ENCODE measurements at places on chromosomes 1 and 21.

DNA sequence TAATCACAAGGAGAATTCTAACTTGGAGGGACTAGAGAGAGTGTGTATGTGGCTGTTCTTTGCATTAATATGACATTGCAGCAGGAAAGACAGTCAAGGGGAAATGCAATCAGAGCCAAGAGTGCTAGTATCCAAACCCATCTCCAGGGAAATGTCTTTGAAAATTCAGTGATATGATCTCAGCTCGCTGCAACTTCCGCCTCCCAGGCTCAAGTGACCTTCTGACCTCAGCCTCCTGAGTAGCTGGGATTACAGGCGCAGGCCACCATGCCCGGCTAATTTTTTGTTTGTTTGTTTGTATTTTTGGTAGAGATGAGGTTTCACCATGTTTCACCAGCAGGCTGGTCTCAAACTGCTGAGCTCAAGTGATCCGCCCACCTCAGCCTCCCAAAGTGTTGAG, 16.3 kb downstream of the VASH2 start:
- no peak for DNase-seq

DNA sequence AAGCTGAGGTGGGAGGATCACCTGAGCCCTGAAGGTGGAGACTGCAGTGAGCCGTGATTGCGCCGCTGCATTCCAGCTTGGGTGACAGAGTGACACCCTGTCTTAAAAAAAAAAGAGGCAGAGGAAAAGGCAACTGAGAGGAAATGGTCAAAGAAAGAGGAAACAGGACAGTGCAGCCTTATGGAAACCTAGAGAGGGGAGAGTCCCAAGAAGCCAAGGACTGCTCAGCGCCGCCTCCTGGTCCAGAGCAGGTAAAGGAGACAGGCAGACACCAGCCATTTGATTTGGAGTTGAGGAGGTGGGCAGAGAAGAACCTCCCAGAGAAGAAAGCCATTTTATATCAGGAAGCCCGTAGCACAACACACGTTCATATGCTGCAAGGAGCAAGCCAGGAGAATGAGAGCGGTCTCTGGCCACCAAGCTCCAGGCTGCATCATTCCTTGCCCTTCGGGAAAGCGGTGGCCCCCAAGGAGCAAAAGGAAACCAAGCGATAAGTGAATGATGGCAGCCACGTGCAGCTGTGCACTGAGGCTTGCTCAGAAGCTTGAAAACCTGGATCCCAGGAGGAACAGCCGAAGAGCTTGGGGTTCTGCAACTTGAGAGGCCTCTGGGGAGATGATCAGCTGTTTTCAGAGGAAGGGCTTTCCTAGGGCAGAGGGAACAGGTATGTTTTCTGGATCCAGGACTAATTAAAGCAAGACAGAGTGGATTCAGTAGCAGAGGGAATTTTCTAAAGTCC, 33.7 kb downstream of the LRRC42 start:
- peak; percentile 32 for DNase-seq

- no peak for DNase-seq
These were observed 570 bp upstream of the PEX10 start for GRCh38 chr1:2412773-2413494.

GRCh38 chr1:91349524-91349923, 55.1 kb downstream of the HFM1 start:
- DNase-seq, result peak; percentile 20

DNA sequence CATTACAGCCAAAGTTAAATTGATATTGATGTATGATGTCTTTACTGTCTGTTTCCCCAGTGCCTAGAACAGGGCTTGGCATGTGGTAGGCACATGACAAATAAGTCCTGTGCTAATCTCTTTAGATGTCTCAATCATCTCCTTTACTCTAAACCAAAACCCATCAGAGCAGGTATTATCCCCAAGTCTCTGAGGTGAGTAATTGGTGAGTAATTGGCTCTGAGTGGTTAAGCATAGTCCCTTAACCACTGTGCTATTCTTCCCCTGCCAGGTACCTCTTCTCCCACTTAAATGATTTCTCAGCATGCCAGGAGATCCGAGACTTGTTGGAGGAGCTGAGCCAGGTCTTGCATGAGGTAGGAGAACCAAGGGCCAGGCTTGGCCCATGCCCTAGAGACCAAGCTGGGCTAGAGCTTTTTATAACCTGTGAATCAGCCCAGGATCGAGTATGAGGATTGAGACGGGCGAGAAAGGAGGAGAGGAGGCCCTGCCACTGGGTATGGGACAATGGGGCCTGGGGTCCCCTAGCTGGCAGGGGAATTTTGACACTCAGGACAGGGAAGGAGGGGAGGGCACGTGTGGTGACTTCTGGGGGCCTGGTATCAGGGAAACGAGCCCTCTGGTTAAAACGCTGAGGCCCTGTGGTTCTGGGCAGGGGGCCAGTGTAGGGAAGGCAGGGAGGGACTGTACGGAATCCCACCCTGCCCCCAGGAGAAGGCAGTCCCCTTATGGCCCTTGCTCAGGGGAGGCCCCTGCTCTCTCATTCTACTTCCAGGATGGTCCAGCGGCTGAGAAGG, 4.5 kb downstream of the CNKSR1 start:
- DNase-seq, result no peak

- no peak for DNase-seq
These were observed 95.0 kb downstream of the GDAP2 start for GRCh38 chr1:117834416-117834815.

DNA sequence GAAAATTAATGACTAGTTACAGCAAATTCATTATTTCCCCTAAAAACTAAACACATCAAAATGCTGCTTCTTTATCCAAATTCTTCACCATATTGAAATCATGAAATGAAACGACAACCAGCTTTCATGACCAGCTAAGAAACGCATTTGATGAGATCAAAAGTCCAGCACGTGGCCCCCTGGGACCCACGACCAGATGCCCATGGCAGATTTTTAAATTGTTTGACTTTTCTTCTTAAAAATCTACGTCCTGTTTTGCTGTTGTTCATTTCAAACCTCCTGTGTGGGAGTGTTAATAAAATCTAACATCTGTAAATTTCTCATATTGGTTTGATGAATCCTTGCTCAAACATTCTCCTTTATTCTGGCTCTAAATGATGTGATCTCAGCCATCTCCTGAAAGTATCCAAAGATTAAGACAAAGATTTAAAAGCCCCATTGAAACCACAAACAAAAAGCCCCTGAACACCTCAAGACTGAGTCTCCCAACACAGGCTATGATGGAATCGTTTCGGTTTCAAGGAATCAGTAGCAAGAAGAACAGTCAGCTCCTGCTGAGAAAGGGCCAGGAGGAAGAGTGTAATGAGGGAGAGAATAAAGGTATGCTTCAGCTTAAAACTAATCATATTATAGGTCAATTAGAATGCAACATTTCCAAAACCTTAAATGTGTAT, 523.6 kb downstream of the SMYD3 start:
- no peak for DNase-seq

GRCh38 chr1:42736152-42736551, 3.9 kb downstream of the CLDN19 start:
- peak; percentile 48 for DNase-seq

GRCh38 chr1:26340047-26340481, 13.9 kb downstream of the CRYBG2 start:
- DNase-seq, result no peak

GRCh38 chr1:178999061-178999460, 26.6 kb upstream of the FAM20B start:
- DNase-seq, result no peak

DNA sequence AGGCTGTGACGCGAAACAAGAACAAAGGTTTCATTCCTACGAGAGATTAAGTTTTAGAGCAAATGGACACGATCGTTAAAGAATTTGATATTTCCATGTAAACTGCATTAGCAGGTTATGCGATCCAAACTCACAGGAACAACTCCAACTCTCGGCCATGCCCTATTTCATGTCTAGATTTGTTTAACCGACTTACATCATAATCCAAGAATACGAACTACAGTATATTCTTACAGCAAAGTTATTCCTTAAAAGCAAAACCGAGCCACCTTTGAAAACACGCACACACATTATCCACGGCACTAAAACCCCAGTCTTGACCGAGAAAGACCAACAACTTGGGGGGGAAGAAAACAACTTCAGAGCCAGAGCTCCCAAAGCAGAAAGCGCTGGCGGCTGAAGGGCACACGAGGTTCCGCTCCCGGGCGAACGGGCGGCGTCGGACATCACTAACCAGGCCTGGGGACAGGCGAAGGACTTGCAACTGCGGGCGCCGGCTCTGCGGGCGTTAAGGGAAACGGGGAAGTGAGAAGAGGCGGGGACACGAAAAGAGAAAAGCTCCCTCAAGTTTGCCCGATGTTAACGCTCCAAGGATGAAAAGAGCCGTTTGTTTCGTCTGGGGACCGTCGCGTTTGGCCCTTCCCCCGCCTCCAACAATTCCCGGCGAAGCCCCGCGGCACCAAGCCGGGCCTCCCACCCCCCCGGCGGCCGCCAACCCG, 690 bp downstream of the B3GALNT2 start:
- DNase-seq, result peak; percentile 82

DNA sequence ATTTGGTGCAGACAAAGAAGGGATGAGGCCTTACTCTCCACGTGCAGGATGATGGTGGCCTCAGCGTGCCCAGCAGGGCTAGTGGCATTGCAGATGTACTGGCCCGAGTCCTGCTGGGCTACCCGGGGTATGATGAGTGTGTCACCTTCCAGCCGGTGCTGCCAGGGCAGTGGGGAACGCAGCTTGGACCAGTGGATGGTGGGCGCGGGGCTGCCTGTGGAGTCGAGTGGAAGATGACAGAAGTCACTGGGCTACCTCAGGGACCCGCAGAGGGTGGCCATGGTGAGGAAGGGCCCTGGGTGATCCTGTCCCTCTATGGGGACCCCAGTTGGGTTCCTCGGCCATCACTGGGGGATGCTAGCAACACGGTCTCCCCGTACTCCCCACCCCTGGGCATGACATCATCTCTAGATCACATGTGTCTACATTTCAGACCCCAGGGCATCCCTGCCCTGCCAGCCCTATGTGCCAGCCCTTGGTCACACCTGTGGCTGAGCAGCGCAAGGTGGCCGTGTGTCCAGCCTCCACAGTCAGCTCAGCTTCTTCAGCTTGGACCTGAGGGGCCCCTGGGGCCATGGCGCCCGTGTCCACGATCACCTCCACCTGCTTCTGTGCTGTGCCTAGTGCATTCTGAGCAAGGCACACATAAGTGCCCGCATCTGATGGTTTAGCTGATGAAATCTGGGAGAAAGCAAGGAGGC, 27.4 kb downstream of the LDLRAD2 start:
- no peak for DNase-seq

DNA sequence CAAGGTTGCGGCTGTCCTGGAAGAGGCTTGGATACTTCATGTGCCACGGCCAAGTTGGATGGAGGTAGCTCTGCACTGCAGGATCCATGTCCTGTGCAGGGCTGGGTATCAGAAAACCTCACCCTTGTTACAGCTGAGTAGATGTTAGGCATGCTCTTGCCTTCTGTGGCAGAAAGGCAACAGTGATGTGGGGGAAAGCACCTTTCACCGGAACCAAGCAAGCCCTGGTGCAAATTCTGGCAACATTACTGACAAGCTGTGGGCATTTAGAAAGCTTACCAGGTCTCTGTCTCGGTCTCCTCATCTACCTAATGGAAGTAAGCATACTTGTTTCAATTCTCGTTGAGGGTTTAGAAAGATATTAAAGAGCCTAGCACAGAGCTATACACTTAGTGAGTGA, 14.5 kb upstream of the CDCA8 start:
- DNase-seq, result no peak

DNA sequence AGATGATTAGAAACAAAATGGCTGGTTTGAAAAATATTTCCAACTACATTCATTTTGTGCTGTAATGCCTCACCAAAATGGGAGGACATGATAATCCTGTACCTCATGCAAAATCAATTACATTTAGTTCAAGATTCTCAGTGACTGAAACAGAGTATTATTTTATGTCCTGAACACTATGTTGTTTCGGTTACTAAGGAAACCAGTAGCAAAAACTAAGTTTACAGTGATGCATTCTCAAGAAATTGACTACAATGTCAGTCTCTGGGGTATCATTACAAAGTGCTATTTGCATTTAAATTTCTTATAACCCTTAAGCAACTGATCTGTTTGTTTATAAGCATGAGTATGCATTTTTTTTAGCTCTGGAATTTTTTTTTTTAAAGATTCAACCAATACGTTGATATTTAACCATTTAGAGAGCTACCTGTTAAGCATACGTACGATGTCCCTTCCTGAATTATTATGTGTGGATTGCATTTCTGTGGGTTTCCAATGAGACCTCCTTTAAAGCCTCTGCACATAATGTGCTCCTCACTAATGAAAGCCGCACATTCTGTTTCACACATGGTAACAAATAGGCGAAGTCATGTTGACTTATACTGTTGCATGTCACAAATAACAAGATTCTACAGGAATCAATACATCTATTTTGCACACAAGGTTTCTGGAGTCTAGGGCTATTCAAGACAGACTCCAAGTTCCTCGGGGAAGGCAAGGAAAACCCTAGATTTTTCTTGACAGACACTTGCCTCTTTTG, 1035.7 kb downstream of the ADGRL2 start:
- no peak for DNase-seq

DNA sequence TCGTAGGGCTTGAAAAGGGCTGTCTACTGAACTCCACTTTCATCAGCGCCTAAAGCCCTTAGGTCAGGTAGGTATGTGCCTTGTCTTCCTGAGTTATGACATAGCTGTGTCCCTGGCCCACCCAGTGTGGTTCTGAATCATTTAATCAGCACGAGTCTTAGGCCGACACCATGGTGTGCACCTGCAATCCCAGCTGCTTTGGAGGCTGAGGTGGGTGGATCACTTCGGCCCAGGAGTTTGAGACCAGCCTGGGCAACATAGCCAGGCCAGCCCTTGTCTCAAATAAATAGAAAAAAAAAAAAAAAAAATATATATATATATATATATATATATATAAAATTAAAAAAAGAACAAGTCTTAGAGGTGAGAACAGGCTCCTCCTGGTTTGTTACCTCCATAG, 15.8 kb downstream of the LRRC71 start:
- no peak for DNase-seq

GRCh38 chr1:190957565-190957964, 479.9 kb upstream of the BRINP3 start:
- DNase-seq, result no peak

- DNase-seq, result no peak
These were observed 28.8 kb downstream of the MEF2D start for GRCh38 chr1:156471496-156472490.

GRCh38 chr1:235920596-235921375, 54.1 kb upstream of the LYST start:
- DNase-seq, result no peak

GRCh38 chr21:38326899-38327298, 70.1 kb downstream of the KCNJ15 start:
- no peak for DNase-seq

- no peak for DNase-seq
These were observed 25.6 kb downstream of the CLIC4 start for GRCh38 chr1:24770881-24771280.

DNA sequence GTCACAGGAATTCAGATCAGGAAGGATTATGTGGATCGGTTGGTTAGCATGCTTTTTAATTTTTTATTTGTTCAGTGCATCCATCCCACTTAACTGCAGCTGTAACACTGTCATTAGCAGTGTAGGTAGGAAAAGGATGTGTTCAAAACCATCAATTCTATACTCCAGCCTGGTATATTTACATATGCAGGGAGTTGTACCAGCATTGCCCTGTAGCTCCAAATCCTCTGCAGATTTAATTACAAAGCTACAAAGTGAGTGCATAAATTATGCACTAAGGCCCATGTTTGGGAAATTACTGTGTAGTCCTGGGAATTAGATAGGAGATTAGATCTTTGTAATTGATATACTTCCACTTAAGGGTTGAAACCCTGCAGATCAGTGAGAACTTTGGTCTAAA, 15.9 kb upstream of the OSBPL9 start:
- DNase-seq, result no peak

Data from suppressor macrophage treated with lipopolysaccharide for 4 hours (primary cell).